Activated CD4-positive, alpha-beta memory T cell treated with anti-CD3 and anti-CD28 coated beads for 36 hours (primary cell): ENCODE measurements at places on chromosomes 5 and 9. TPM values are rescaled to one million over a fixed set of nuclear protein-coding genes. Genes with fewer than 3 reads are reported as not detected.

DNA sequence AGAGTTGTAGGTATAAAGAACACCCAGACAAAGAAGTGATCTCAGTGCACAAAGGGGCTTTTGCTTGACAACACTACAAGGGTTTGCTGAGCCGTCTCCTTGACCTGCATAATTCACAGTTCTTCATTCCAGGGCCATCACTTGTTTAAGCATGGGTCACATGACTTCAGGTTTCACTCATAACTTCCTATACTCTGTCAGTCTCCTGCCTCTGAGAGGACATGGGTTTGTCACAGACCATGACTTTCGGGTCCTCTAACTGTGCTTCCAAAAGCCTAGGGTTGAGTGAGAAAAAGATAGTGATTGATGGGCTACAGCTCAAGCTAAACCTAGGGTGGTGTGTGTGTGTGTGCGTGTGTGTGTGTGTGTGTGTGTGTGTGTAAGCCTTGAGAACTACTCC, 166.4 kb downstream of the CDH6 start:
- no peak for DNase-seq

Gene LCN15
- not detected for total RNA-seq

GRCh38 chr5:111742177-111742994, 14.6 kb downstream of the NREP start:
- no peak for DNase-seq

Gene ITGA2
- total RNA-seq: 2.2 TPM

DNA sequence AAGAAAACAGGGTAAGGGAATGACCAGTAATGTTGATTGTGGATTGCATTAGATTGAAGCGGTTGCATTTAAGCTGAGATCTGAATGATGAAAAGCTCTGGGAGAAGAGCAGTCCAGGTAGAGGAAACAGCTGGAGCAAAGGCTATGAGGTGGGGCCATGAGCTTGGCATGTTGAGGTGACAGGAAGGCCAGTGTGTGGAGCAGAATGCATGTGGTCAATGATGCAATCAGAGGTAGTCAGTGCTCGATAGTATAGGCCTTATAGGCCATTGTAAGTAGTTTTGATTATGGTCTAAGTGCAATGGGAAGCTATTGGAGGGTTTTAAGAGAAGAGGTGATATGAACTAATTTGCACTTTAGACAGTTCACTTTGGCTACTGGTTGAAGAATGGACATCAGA, 270.4 kb downstream of the ARHGAP26 start:
- no peak for DNase-seq

GRCh38 chr9:106893088-106893487, 30.1 kb downstream of the ZNF462 start:
- DNase-seq: no peak

Gene OCLN
- total RNA-seq: 0.68 TPM

DNA sequence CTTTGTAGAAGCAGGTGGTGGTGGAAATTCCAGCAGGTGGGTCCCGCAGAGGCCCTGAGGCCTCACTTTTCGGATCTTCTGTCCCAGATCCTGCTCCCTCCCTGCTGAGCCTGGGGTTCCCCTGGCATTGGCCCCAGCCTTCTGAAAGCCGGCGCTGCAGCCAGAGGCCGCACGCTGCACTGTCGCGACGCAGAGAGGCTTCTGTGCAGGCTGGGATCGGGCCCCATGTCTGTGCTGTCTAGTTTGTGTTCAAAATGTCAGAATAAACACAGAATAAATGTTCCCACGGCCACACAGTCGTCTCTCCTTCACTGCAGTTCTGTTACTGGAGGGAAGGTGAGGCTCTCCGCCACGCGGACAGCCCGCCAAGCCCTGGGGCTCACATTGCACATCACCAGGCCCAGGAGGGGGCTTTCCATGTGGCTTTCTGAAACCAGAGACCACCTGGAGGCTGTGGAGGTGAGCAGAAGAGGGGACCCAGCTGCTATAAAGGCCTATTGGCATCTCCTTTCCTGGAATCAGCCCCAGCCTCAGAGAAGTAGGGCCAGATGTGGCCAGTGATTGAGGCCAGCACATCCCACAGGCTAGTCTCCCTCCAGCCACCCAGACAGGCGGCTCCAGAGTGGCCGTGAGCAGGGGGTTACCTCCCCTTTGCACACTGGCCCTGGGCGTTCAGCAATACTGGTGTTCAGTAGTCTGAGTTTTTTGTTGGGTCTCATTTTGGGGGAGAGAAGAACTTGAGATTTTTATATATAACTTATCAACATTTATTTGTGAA, 46.5 kb downstream of the USP20 start:
- DNase-seq: no peak

GRCh38 chr9:131217331-131218031, 58.8 kb downstream of the FAM78A start:
- DNase-seq: no peak

- DNase-seq: peak; percentile 69
Measured at GRCh38 chr9:38160613-38161215, 91.7 kb upstream of the SHB start.

Gene FAXDC2
- total RNA-seq: not detected

- no peak for DNase-seq
Measured at GRCh38 chr9:76188905-76189304, 205.3 kb downstream of the RFK start.

DNA sequence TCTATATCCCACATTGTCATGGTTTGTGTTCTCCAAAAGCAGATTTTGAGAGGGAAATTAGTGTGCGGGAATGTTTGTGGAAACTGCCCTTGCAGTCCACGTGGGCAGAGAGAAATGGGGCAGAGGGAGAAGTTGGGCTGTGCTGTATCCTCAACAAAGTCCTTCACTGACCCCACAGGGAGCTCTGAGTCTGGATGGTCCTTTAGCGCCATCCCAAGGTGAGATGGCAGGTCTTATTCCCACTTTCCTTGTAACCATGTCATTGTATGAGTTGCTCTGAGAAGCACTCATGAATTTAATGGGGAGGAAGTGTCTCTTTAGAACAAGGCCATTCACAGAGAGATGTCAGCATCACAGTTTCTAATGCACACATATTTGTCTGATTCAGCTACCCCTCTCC, 127.1 kb downstream of the ANKRD18B start:
- no peak for DNase-seq

GRCh38 chr9:106830527-106831150, 32.3 kb upstream of the ZNF462 start:
- DNase-seq: no peak

- DNase-seq: no peak
Measured at GRCh38 chr5:115289104-115289503, 7.3 kb downstream of the CCDC112 start.

- no peak for DNase-seq
Measured at GRCh38 chr9:70540016-70540415, 125.6 kb upstream of the KLF9 start.
